Cardiac muscle cell (in vitro differentiated cells and primary cell): ENCODE measurements at places on chromosomes 5 and 9. TPM values are rescaled to one million over a fixed set of nuclear protein-coding genes. Genes with fewer than 3 reads are reported as not detected.

DNA sequence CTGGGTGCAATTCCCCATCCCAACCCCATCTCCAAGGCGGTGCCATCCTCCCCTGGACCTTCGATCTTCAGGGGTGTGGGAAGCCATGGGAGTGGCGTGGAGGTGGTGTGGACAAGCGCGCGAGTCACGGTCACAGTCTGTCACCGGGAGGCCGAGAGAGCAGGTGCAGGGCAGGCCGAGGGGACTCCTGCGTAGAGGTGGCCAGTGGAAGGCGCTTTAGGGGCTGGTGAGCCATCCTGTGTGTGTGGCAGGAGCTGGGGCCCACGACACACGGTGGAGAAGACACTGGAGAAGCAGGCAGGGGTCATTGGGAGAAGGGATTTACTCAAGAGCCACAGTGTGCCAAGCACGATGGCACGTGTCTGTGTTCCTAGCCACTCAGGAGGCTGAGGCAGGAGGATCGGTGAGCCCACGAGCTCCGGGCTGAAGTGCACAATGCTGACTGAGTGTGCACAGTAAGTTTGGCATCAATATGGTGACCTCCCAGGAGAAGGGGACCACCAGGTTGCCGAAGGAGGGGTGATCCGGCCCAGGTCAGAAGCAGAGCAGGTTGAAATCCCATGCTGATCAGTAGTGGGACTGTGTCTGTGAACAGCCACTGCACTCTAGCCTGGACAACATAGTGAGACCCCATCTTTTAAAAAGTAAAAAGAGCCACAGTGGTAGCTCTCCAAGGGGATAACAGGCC is 145.1 kb upstream of the PHYKPL start:
- H3K27ac ChIP-seq = no peak overlapping the region
- no peak for DNase-seq
- no peaks in the 10 kb centered on the region for H3K27me3 ChIP-seq

GRCh38 chr9:93259490-93260262 is 75.7 kb downstream of the WNK2 start:
- H3K27me3 ChIP-seq = no peaks in the 10 kb centered on the region
- H3K36me3 ChIP-seq = peaks cover 3% of the 10 kb centered on the region
- DNase-seq = no peak
- no peak overlapping the region for H3K27ac ChIP-seq
- no peaks in the 10 kb centered on the region for H3K4me1 ChIP-seq

DNA sequence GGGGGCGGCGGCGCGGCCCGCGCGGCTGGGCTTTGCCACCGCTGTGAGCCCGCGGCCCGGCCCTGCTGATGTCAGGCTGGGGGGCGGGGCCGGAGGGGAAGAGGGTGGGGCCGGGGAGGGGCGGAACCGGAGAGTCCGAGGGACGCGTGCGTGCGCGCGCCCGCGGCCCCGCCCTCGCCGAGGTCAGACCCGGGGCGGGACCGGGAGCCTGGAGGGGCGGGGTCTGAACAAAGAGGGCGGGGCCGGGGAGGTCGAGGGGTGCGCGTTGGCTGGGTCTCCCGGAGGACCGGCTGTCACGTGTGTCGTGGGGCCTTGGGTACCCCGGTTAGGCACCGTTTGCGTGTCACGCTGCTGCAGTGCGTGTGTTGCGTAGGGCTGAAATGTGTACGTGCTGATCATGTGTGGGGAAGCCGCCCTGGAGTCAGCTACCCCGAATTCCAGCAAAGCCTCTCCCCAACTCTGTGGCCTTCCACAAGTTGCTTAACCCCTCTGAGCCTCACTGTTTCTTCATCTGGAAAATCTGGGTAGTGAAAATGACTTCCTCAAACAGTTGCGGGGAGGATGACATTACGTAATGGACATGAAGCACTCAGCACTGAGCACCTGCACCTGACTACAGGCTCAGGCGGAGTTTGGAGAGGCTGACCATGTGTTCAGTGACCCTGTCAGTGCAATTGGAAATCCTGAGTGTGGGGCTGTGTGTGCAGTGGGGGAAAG is at the start of gene RALGDS:
RALGDS (minus strand) TSS at position 43 of the 717 bp plus-strand sequence. CDS start 86 bp downstream, outside the sequence.
- peak within 1 kb of the TSS; percentile 96 for H3K27ac ChIP-seq
- no peaks in the 10 kb centered on the region for H3K36me3 ChIP-seq
- peaks cover 49% of the 10 kb centered on the region for H3K4me1 ChIP-seq
- no peaks in the 10 kb centered on the region for H3K27me3 ChIP-seq
- H3K4me3 ChIP-seq = peak within 1 kb of the TSS; percentile 70

DNA sequence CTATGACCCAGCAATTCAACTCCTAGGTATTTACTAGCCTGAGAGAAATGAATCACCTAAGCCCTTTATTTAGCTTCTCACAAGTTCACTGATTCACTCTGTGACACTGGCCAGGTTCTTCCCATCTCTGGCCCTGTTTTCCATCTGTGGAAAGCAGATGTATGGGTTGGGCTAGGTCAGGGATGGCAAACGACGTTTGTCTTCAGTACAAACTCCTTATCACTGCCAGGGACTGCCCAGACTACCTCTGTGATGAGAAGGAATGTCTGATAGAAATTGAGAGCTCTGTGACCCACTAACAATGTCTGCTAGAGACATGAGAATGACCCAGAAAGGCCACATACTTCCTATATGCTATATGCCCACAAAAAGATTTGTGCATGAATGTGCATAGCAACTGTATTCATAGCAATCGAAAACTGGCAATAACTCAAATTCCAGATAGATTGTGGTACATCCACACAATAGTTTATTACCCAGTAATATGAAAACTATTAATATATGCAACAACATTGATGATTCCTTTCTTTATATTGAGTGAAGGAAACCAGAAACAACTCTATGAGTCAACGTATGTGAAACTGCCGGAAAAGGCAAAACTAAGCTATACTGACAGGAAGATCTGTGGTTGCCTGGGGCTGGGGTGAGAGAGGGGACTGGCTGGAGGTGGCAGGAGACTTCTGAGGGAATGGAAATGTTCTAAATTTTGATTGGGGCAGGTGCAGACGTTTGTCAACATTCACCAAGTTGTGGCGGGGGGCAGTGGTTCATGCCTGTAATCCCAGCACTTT is 32.0 kb upstream of the ADAM19 start:
- H3K4me3 ChIP-seq = no peak overlapping the region
- peaks cover 14% of the 10 kb centered on the region for H3K4me1 ChIP-seq
- DNase-seq = peak; percentile 34
- no peak overlapping the region for H3K27ac ChIP-seq
- no peaks in the 10 kb centered on the region for H3K36me3 ChIP-seq

DNA sequence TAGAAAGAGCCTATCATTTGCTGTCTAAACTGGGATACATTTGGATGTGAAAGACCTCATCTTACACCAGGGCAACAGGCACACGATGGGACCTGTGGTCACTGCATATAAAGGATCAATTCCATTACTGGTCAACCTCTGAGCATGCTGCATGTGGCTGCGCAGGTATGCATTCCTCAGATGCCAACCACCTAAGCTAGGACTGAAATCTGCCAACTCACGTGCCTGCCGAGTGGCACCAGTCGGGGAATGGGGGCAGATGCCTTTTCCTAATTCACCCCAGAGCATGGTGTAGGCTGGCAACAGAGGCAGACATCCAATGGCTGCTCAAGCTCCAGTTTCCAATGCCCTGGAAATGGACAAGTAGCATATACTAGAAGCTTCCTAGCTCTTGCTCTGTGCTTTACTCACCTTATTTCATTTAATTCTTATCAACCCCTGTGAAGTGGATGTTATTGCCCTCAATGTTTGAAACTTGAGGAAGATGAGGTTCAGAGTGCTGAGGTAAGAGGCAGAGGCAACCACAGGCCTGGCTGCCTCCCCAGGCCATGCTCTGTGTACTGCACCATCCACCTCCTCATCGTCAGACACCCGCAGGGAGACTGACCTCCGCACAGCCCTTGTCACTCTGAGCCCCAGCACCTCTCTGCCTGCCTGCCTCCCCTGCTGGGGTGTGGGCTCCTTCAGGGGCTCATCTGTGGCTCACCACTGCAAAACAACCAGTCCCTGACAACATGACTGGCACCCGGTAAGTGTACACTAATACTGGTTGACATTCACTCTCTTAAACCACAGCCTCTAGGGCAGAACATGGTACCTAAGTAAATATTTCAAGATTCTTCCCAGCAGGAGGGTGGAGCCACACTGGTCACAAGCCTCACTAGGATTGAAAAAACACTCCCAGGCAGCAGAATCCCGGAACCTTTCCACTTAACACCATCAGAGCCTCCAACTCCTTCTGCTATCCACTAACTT is 228.5 kb downstream of the CRB2 start:
- no peaks in the 10 kb centered on the region for H3K4me1 ChIP-seq
- DNase-seq = no peak
- no peak overlapping the region for H3K4me3 ChIP-seq
- no peaks in the 10 kb centered on the region for H3K36me3 ChIP-seq
- no peak overlapping the region for H3K27ac ChIP-seq

DNA sequence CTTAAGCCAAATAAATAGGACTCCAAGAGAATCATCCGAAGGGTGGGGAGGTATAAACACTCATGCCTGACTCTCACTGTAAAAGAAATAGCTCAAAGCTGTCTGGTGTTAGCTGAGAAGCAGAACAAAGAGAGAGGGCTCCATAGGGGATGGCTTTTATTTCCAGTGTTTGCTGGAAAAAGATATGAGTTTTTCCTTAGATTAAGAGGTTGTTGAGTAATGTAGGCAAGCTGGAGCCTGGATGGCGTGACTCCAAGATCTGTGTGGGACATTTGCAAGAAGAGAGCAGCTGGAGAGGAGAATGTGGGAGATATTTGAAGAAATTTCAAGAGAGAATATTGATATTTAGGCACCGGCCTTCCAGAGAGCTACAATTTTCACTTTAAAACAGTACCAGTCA is 793.7 kb upstream of the RGMB start:
- no peaks in the 10 kb centered on the region for H3K4me1 ChIP-seq
- peak; percentile 92 for DNase-seq
- H3K27me3 ChIP-seq = no peaks in the 10 kb centered on the region

- H3K27me3 ChIP-seq = no peaks in the 10 kb centered on the region
- H3K36me3 ChIP-seq = no peaks in the 10 kb centered on the region
Measured at GRCh38 chr5:1063661-1064382, 48.0 kb downstream of the SLC12A7 start.

DNA sequence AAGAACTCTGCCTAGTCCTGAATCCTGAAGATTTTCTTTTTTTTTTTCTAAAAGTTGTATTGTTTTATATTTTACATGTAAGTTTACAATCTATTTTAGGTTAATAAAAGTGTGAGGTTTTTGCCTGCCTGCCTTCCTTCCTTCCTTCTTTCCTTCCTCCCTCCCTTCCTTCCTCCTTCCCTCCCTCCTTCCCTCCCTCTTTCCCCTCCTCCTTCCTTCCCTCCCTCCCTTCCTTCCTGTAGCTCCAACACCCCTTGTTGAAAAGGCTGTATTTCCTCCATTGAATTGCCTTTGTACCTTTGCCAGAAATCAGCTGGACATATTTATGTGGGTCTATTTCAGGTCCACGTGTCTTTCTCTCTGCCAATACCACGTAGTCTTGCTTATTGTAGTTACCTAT is 46.6 kb downstream of the CACNA1B start:
- DNase-seq = no peak
- H3K4me1 ChIP-seq = peaks cover 3% of the 10 kb centered on the region
- no peaks in the 10 kb centered on the region for H3K36me3 ChIP-seq
- H3K4me3 ChIP-seq = no peak overlapping the region
- no peaks in the 10 kb centered on the region for H3K27me3 ChIP-seq
- no peak overlapping the region for H3K27ac ChIP-seq

GRCh38 chr5:161549106-161549505 is 2.6 kb upstream of the GABRB2 start:
- H3K4me1 ChIP-seq = peaks cover 5% of the 10 kb centered on the region
- H3K4me3 ChIP-seq = peak overlapping the region; percentile 51
- H3K27me3 ChIP-seq = peaks cover 47% of the 10 kb centered on the region
- no peaks in the 10 kb centered on the region for H3K36me3 ChIP-seq
- peak; percentile 18 for DNase-seq

DNA sequence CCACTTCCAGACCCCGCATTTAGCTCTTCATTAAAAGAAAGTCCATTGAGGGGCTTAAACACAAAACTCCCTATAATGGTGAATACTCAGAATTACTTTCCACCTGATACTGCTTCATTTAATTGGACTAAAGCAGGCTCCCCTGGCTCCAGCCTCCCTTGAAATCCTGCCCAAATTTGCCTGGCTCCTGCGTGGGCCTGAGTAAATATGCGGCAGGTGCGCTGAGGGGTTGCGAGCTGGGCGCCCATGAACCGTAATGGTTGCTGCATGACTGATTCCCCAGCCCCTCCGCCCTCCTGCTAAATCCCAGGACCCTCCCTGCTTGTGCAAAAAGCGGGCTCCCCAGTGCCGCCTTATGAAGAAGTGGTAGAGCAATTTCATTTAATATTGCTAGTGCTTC is 639.7 kb downstream of the BNC2 start:
- no peaks in the 10 kb centered on the region for H3K27me3 ChIP-seq
- no peak overlapping the region for H3K27ac ChIP-seq
- no peaks in the 10 kb centered on the region for H3K36me3 ChIP-seq
- no peak overlapping the region for H3K4me3 ChIP-seq
- DNase-seq = no peak
- H3K4me1 ChIP-seq = no peaks in the 10 kb centered on the region

DNA sequence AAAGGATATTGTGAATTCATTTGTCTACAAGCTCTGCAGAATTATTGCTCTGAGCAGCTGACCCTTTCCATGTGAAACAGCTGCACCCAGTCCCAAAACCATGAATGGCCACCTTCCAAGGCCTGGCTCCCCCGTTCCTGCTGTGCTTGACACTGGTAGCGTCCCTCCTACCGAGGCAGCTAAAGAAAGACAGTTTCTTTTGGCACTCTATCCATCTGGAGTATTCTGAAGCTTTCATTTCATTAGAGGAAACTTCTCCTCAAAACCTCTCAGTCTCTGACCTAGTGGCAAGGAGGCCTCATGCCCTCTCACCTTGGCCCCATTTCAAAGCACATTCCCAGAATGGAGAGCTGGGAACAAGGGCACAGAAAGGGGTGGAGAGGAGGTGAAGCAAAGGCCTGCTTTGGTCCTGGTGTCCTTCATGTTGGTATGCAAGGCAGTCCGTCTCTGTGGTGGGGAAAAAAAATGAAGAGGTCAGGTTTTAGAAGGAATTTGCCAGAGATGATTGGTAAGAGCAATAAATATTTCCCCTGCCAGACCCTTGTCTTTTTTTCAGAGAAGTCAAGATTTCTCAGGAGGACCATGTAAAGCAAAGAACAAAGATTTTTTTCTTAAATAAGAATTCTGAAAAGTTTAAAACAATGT is 232.0 kb downstream of the RFK start:
- H3K4me3 ChIP-seq = no peak overlapping the region
- H3K36me3 ChIP-seq = no peaks in the 10 kb centered on the region
- H3K27ac ChIP-seq = peak overlapping the region; percentile 51
- peaks cover 14% of the 10 kb centered on the region for H3K4me1 ChIP-seq
- H3K27me3 ChIP-seq = no peaks in the 10 kb centered on the region

DNA sequence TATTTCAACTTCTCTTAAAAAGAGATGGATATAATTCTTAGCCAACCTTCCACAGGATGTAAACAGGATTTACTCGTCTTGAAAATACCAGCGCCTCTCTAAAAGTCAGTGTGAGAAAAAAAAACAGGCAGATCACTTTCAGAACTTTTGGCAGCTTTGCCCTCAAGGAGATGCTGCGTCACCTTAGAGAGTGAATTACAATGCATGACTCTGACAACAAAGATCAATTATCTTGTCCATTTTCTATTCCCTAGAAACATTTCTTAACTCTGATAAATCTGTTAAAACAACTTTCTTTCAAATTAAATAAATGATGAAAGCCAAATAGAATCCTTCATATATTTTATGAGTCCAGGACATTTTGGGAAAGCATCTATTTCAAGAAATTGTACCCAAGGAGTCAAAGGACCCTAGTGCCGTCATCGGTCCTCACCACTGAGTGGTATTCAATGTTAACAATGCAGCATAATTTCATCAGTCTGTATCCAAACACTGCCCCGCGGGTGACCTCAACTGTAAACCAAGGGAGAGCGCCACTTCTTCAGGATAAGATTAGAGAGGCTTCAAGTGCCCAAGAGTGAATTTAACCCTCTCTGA is 536.0 kb downstream of the PDE4D start:
- H3K4me1 ChIP-seq = peaks cover 46% of the 10 kb centered on the region
- no peaks in the 10 kb centered on the region for H3K27me3 ChIP-seq
- H3K27ac ChIP-seq = peak overlapping the region; percentile 97
- peak overlapping the region; percentile 53 for H3K4me3 ChIP-seq
- no peaks in the 10 kb centered on the region for H3K36me3 ChIP-seq
- peak; percentile 90 for DNase-seq

WNT8A gene
- total RNA-seq = not detected in 2 replicates
